Stimulated activated CD8-positive, alpha-beta memory T cell treated with anti-CD3 and anti-CD28 coated beads, Interleukin-15, amount 100 ng/mL, for 4 hours (primary cell): ENCODE measurements at places on chromosomes 2 and 18.

DNA sequence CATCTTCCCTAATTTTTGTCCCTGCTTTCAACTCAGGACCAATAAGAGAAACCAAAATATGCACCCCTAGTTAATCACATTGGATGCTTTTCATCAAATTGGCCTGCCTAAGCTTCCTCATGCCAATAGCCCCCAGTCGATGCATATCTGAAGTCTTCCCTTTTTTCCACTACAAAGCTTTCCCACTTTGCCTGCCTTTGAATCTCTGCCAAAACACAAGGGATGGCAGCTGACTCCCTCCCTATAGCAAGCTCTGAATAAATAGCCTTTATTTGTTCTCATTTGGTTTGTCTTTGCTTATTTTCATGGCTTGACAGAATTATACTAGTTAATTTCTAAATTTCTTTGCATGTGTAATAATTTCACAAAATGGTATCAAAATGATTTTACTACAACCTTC lies 621.2 kb downstream of the MBD2 start:
- DNase-seq = no peak

GRCh38 chr2:240822280-240822847 lies 2.3 kb upstream of the KIF1A start:
- no peak for DNase-seq

GRCh38 chr2:161273038-161273760 lies 35.0 kb upstream of the PSMD14 start:
- no peak for DNase-seq

DNA sequence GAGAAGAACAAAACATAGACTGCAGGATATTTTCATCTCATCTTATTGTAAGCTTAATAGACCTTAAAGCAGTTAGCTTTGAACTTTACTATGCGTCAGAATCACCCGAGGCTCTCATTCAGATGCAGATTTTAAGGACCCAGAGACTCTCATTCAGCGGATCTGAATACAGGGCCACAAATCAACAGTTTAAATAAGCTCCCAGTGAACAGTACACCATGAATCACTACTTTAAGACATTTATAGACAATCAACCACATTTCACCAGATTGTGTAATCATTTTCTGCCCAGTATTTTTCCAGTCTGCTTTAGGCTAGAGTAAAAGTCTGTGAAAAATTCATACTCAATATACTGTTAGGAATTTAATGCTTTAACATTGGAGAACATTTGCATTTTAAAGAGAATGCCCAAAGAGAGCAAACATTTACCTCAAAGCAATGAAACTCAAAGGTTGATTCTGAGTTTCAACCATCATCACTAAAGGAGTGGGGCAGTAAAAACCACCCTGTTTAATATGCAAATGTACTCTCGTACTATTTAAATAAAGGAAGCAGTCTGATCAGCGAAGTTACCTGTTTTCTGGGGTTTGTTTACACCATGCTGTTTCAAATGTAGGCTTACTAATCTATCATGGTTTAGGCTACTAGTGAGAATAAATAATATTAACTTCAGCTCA lies 11.0 kb upstream of the ALPK2 start:
- no peak for DNase-seq

GRCh38 chr18:59823596-59824195 lies 76.1 kb upstream of the PMAIP1 start:
- no peak for DNase-seq

- DNase-seq = no peak
Measured at GRCh38 chr2:96498021-96498431, 7.1 kb downstream of the NEURL3 start.

DNA sequence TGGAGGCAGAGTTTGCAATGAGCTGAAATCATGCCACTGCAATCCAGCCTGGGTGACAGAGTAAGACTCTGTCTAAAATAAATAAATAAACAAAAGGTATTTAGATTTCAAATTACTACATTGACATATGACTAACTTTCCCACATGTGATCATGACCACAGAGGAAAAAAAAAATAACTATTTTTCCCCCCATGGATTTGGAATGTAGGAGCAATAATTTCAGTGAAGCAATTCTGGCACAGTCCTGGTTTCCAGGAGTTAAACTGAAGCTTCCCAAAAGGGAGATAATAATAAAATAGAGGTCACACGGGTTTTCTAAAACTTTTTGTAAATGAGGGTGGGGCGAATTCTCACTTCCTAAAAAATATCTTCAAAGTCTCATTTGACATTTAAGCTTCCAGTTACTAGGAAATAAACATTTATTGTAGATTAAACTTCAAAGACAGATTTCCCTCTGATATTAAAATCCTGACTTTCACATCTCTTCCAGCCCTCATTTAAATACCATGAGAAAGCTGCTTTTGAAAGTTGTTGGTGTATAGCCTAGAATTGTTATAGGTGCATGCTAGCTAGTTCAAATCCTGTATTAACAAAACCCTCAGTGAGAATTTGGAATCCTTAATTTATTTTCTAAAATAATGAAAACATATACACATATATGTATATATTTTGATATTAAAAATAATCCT lies 20.7 kb downstream of the SLC19A3 start:
- no peak for DNase-seq

DNA sequence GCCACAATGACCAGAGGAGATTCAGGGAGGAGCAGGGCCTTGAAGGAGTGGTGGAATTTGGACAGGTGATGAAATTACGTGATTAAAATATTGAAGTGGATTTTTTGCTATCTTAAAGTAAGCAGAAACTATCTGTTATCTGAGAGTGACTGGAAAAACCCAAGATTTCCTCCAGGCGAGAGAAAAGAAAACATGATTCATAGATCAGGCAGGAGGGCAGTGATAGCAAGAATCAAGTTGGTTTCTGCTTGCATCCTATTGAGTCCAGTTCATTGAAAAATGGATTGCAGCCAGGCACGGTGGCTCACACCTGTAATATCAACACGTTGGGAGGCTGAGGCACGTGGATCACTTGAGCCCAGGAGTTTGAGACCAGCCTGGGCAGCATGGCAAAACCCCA lies 127.8 kb downstream of the NXPH2 start:
- DNase-seq = no peak

DNA sequence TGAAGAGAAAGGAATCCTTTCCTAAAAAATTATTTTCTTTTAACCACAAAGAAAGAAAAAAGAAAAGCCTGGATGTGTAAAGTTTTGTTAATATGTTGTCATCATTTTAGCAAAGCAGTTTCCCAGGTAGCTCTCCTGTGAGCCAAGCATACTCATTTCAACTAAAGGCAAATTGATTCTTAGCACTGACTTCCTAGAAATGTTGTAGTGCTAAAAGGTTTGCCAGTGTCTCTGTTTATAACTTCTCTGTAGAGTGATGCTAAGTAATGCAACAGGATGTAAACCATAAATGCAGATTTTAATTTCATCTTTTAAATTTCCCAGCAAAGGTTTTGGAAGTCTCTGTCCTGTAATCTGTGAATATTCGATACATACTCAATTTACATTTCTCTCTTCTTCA lies 10.2 kb downstream of the GATA6 start:
- DNase-seq = no peak

DNA sequence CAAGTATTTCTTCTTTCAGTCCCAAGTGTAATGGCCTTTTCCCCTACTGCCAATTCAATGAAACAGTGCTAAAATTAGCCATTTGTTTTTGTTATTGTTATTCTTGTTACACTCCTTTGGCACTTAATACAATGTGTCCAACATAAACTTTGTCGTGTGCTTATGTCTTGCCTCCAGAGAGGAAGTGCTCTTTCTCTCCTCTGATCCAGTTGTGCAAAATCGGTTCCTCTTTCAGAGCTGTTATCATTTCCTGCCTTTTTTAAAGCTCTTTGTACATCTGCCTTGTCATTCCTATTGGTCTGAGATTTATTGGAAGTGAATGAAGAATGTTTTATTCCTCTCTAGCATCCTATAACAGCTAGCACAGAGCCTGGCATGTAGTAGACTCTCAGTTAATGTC lies 623.2 kb upstream of the ID2 start:
- no peak for DNase-seq
